ENCODE measurements at places on chromosomes 1 and 21.

DNA sequence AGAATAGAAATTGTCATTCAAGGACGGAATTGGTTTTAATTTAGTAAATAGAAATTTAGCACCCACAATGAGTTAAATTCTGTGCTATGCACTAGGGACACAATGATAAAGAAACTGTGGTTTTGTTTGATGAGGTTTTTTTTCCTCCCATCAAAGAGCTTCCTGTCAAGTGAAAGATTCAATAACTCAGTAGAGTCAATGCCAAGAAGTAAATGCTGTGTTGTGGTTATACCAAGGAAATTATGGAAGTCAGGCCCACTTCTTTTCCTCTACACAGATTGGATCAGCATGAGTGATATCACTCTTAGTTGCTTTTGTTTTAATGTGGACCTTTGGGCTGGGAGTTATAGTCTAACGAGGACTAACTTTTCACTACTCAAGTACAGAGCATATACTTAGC, 1269.6 kb upstream of the ADGRL2 start:
- DNase-seq: no peak

GRCh38 chr1:204883405-204883804, 12.7 kb downstream of the NFASC start:
- DNase-seq: no peak

- DNase-seq: no peak
These were observed 12.3 kb downstream of the ZRANB2 start for GRCh38 chr1:71068325-71069240.

- DNase-seq: no peak
These were observed 70.3 kb downstream of the ABCA4 start for GRCh38 chr1:94050675-94051074.

DNA sequence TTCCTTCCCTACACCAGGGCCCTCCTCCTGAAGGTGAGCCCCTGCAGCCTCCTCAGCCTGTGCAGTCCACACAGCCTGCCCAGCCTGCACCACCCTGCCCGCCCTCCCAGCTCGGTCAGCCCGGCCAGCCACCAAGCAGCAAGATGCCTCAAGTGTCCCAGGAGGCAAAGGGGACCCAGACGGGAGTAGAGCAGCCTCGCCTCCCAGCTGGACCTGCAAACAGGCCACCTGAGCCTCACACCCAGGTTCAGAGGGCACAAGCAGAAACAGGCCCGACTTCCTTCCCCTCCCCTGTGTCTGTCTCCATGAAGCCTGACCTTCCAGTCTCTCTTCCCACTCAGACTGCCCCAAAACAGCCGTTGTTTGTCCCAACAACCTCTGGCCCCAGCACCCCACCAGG, 38.8 kb downstream of the ZBTB17 start:
- DNase-seq: no peak

DNA sequence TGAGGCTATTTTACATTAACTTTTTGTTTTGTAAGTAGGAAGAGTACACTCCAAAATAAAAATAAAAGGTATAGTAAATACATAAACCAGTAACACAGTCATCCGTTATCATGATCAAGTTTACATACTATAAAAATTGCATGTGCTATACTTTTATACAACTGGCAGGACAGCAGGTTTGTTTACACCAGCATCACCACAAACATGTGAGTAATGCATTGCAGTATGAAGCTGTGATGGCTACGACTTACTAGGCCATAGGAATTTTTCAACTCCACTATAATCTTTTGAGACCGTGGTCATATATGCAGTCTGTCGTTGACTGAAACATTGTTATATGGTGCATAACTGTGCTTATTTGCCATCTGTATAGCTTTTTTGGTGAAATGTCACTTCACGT, 106.2 kb downstream of the CENPF start:
- no peak for DNase-seq

GRCh38 chr1:240030236-240030635, 61.4 kb upstream of the FMN2 start:
- no peak for DNase-seq

DNA sequence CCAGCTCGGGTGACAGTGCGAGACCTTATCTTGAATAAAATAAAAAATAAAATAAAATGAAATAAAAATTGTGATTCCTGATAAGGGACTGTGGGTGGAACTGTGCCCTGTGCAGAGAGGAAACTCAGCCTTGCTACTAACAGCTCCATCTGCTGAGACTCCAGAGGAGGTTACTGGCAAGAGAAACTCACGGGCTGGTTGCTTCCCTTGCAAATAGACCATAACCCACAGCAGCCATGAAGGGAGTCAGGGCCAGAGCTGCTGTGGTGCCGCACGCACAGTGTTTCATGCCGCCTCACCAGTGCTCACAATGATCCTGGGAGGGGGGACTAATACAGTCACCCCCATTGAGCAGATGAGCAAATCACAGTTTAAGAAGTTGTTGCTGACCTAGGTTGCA, 13.7 kb downstream of the ZBTB17 start:
- DNase-seq: no peak

DNA sequence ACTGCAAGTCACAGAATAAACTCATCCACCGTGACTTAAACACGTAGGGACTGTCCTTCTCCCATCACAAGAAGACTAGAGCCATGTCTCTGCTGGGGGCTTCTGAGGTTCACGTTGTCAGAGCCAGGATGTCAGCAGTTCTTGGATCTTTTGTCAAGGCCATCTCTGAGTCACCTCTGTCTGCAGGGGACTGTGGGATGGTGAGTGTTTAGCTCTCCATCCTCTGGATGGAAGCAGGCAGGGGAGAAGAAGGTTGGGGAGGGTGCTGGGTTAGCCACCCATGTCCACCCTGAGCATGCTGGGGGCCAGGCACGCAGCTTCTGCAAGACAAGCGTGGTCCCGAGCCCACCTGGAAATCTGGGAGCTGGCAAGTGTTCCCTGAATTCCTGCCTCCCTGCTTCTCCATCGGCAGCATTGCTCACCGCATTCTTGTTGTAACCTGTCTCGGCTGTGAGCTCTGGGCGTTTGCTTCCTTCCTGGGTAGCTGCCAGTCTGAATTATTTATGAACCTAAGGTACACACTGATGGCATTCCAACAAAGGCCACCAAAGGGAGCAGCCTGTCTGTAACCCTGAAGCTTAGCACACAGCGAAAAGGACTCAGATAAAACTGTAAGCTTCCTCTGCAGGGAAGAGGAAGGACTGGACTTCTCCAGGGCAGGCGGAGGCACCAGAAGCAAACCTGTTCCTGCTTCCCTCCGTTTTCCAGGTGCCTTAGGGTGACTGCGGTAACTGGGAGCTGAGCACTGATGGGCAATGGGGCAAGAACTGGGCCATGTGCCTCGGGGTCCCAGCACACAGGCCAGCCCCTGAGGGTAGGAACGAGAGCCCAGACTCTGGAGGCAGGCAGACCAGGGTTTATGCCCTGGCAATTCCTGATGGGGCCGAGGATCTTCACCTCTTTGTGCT, 88.6 kb downstream of the RIPK4 start:
- no peak for DNase-seq

DNA sequence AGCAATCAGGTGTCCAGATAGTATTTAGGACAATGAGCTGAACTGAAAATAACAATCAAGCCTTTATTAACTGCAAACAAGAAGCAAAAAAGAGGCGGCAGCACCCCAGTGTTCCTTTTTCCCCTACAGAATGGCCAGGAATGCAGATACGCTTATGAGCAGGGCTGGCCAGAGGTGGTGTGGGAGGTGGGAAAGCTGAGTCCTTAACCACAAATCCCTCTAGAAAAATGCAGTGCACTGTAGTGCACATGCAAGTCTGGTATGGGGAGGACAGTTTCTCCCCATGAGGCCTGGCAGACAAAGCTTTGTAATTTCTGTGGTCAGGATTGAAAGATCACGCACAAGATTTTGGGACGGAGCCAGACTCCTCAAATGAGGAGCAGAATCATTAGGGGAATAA, 10.7 kb upstream of the IFNAR1 start:
- DNase-seq: no peak

Measured in CD4-positive, alpha-beta T cell treated with Interleukin-2 at 100 ng/mL for 4 hours (primary cell).